ENCODE measurements at places on chromosomes 16 and 17.

GRCh38 chr16:58670177-58670576 lies 14.4 kb downstream of the SLC38A7 start:
- no peak for DNase-seq

GRCh38 chr16:80932708-80933095 lies 74.0 kb downstream of the CMC2 start:
- DNase-seq = no peak

- DNase-seq = no peak
Observed at GRCh38 chr16:50834701-50835100, 92.8 kb downstream of the CYLD start.

GRCh38 chr17:52110923-52111581 lies 47.5 kb downstream of the CA10 start:
- no peak for DNase-seq

DNA sequence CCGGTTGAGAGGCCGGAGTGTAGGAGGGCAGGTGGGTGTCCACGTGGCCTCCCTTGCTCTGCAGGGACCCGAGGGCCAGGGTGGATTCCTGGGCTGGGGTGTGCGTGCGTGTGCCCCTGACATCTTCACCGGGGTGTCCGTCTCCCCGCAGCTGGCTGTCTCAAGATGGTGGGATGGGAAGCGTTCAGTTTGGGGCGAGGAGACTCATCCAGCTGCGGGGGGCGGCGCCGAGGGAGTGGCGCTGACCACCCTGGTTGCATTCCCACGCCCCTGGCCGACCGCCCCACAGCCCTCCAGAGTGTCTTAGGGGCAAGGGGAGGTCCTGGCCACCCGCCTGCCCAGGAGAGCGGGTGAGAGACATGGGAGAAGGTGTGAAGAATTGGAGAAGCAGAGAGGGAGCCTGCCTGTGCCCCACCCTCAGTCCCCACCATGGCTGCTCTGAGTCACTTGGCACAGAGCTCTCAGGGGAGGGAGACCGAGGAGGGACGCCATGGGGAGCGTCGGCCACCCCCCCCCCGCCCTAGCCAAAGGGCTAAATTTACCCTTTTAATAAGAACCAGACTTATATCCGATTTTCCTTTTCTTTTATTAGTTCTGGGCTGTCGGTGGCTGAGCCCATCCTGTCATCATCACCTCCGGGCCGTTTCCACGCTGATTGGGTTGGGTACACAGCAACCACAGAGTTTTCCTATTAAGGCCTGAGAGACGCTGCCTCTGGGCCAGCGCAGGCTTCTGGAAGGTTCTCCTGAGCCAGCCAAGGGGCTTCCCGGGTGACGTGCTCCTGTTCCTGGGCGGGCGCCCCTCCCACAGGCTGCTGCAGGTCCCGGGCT lies 22.0 kb downstream of the BAHCC1 start:
- no peak for DNase-seq

DNA sequence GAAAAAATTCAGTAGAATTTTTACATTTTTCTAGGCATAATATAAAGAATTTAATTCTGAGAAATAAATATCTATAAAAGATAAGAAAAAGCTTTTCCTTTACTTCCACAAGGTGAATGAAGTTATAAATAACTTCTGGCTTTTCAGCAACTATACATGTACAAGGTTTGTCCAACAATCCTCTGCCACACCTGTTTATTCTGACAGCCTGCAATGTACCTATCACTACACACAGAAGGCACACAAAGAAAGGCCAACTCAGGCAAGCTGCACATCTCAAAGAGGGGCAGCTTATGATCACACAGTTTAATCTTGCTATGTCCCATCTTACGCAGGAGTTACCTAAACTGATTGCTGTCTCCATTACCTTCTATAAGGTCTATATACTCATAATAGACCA lies 120.2 kb downstream of the MYO1D start:
- DNase-seq = no peak

GRCh38 chr16:51045794-51046193 lies 105.3 kb downstream of the SALL1 start:
- no peak for DNase-seq

DNA sequence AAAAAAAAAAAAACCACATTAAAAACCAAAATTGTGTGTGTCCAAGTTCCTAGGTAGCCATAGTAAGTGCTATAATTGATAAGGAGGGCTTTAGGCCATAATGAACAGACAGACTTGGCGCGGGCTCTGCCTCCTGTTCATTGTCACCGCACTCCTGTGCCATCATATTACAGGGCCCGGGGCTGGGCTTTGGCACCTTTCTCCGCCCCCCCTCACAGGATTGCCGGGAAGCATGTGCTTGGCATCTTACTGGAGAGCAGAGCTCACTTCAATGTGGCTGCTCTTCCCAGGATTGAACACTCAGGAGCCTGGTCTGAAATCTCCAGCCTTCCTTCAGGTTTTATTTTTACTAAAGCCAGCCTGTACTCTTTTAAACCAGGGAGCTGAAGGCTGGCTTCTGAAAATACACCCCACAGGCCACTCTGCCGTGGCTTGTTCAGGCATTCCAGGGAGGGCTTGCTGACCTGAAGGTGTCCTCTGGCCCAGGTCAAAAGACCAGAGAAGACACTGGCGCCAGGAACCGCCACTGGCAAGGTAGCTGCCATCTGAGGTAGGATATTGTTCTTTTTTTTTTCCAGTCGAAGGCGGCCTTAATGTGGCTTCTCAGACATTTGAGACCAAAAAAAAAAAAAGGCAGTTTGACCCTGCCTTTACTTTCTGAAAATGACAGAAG lies 39.3 kb downstream of the DHRS7B start:
- no peak for DNase-seq

- no peak for DNase-seq
Observed at GRCh38 chr17:32323811-32324491, 18.0 kb downstream of the C17orf75 start.

- DNase-seq = no peak
Observed at GRCh38 chr17:10275418-10275817, 77.0 kb upstream of the GAS7 start.

GRCh38 chr17:56322991-56323390 lies 169.7 kb downstream of the ANKFN1 start:
- DNase-seq = no peak

- DNase-seq = no peak
Observed at GRCh38 chr16:59601452-59601851, 867.3 kb upstream of the GOT2 start.

DNA sequence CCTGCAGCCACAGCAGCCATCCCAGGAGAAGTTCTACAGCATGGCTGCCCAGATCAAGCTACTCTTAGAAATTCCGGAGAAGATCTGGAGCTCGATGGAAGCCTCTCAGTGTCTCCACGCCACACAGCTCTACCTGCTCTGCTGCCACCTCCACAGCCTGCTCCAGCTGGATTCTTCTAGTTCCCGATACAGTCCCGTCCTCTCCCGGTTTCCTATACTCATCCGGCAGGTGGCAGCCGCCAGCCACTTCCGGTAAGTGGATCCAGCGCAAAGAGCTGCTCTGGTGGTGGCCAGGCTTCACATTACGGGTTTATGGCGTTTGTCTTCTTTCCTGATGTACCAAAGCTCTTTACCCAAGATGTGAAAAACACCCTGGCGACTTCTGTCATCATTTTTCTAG lies 3.6 kb downstream of the COG1 start:
- DNase-seq = no peak

DNA sequence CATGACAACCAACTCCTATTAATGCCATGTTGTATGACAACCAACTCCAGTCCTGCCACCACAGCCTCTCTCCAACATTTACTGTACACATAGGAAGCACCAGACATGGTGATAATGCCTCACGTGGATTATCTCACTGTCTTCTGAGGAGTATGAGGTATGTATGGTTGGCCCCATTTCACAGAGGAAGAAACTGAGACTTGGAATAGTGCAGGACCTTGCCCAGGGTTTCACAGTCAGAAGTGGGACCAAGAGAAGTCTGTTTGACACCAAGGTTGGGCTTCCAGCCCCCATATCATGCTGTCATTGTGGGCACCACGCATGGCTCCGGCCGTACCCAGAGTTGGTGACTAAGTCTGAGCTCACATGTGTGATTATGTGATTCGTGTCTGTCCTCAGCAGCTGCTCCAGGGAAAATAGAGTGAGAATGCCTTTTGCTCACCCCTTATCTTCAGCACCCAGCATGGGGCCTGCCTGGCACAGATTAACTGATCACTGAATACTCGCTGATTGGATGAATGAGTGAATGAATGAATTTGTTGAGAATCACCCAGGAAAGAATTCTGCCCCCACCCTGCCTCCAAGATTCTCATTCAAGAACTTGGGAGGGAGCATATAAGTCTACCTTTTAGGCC lies 204.1 kb upstream of the NLRP1 start:
- DNase-seq = no peak

GRCh38 chr17:43734376-43734775 lies 24.2 kb downstream of the SOST start:
- DNase-seq = no peak

DNA sequence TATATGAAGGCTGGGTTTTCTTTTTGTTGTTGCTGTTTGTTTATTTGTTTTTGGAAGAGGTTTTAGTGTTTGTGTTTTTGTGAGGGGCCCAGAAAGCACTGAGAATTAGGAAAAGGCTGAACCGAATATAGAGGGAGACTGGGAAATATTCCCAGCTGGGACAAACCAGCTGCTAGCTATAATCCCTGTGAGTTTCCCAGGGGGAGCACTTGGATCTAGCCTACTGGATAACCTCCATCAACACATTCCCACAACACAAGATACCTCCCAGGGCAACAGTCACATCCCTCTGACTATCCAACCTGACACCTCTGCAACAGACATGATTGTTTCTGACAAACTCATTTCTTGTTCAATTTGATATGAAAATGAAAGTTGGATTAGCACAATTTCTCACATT lies 16.7 kb downstream of the CDH11 start:
- DNase-seq = no peak

GRCh38 chr17:58291246-58291645 lies 10.5 kb upstream of the MPO start:
- no peak for DNase-seq

- DNase-seq = no peak
Observed at GRCh38 chr16:57720142-57720575, 15.4 kb upstream of the KATNB1 start.
